ENCODE measurements at places on chromosomes 7 and 10. TPM values are rescaled to one million over a fixed set of nuclear protein-coding genes. Genes with fewer than 3 reads are reported as not detected.

DNA sequence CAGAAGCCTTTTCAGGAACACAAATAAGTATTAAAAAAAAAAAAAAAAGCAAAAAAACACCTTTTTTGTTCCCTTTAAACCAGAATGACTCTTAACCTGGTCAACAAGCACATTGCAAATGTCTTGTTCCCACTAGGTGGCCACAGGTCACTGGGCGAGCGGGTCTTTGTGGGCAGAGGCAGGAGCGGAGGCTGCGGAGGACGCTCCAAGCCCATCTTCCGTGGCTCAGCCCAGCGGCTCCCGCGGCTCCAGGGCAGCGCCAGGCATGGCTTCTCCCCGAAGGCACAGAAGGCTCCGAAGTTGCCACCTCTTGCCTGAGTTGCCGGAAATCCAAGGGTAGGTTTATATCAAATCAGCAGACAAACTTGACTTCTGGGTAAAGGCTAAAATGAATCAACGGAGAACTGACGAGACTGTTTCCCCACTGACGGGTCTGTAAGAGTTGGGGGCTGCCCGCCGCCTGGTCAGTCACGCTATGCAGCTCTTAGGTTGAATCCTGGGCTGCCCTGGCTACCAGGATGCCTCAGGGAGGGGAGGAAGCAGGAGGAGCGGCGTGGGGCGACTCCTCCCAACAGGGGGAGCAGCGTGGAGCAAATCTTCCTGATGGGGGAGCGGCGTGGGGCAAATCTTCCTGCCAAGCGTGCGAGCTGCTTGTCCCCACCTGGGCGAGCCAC is 144.5 kb downstream of the PTPRN2 start:
- H3K27ac ChIP-seq = no peak overlapping the region
- H3K4me3 ChIP-seq = no peak overlapping the region
- H3K36me3 ChIP-seq = peaks cover 10% of the 10 kb centered on the region
- peaks cover 9% of the 10 kb centered on the region for H3K27me3 ChIP-seq

DNA sequence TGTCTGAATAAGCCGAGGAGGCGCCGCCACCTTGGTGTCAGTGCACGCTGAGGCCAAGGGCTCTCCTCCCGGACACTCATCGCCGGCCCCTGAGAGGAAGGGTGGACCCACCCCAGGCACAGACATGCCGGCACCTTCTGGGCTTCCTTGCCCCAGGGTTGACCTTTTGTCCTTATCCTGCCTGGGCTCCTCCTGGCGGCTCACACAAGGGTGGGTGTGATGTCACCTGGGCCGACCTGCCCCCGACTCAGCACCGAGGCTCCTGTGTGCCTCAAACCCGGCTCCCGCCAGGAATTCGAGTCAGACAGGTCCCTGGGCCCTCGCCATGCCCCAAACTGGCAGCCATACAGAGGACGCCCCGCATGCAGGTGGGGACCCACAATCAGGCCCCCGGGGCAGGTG is 17.7 kb upstream of the CFAP46 start:
- H3K4me3 ChIP-seq = no peak overlapping the region
- no peak overlapping the region for H3K27ac ChIP-seq
- no peaks in the 10 kb centered on the region for H3K36me3 ChIP-seq
- H3K4me1 ChIP-seq = peaks cover 13% of the 10 kb centered on the region
- H3K27me3 ChIP-seq = peaks cover 15% of the 10 kb centered on the region

The FBH1 gene
- total RNA-seq = 74.6 TPM

DNA sequence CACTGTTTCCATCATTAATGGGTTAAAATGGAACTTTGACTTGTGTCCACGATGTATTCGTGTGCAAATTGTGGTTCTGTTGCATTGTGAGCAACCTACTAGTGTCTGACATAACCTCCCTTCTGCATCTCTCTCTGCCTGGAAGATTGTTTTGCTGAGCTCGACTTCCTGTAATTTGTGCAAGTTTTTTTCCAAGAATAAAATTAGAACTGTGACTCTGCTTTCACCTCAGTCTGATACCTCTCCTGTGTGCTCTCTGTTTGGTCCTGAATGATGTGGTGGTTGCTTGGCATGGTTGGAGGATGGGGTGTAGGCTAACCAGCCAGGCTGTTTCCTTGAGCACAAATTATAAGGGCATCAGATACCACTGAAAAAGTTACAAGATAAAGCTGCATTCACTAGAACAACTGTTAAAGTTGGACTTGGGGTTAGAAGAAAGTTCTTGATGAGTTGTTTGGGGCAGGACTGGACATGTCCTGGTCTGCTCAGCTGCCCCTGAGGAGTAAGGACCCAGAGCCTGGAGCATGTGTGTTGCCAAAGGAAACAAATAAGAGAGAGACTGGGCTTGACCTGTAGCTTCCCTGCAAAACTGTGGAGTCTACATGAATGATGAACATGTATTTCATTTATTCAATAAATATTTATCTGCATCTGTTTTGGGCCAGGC is 1.9 kb upstream of the VOPP1 start:
- peak overlapping the region; percentile 64 for H3K4me3 ChIP-seq
- DNase-seq = no peak
- H3K27me3 ChIP-seq = peaks cover 40% of the 10 kb centered on the region

The SLC26A4 gene
- 0.12 TPM for total RNA-seq

The MEOX2 gene
- 1.4 TPM for total RNA-seq

DNA sequence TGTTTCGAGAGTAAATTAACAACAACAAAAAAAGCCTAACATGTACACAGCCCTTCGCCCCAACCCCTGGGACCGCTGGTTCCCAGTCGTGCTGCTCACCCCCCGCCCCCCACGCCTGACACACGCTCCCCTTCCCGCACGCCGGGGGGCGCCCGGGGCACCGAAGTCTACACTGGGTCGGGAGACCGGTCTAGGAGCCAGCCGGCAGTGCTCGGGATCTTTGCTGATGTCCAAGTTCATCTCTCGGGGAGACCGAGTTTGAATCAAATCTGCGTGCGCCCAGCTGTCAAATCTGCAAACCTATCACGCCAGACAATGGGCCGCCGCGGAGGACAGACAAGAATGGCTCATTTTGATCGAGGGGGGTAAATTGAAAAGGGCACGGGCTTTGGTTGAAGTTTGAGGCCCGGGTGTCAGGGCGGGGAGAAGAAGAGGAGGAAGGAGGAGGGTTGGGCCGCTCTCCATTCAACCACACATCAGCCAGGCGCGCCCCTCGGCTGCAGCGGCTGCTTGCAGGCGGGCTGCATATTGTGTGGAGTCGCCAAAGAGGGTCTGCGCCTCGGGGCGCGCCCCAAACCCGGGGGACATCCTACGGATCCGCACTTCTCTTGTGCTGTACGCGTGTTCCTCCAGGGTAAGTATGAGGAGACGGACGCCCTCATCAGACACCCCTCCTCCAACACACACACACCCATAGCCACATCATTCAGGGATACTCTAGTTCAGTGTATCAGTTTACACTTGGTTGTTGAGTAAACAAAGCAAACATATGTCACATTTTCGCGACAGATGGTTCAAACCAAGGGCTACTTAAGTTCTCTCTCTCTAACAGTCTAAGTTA is 1.3 kb upstream of the GFRA1 start:
- peak overlapping the region; percentile 97 for H3K27ac ChIP-seq
- H3K27me3 ChIP-seq = peaks cover 43% of the 10 kb centered on the region
- peak overlapping the region; percentile 95 for H3K4me3 ChIP-seq
- H3K4me1 ChIP-seq = peaks cover 51% of the 10 kb centered on the region
- DNase-seq = peak; percentile 40

The FAM241B gene
- 11.6 TPM for total RNA-seq

DNA sequence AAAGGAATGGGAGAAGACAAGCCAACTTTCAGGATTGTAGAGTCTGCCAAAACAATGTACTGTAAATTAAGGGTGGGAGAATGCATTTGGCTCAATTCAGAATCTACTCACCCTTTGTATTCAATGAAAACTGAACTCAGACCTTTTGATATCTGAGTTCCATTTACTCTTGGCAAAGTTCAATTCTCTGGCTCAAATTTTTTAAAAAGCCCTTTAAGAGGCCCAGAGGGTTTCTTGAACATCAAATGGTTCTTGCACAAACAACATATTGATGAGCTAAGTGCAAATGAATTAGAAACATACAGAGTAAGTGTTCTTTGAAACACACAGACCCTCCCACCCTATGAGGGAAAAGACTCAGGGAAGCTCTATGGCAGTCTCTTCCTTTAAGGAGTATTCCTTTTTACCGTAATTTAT is 5.2 kb upstream of the XPNPEP1 start:
- no peak overlapping the region for H3K27ac ChIP-seq
- H3K36me3 ChIP-seq = no peaks in the 10 kb centered on the region
- no peaks in the 10 kb centered on the region for H3K27me3 ChIP-seq
- H3K4me1 ChIP-seq = peaks cover 37% of the 10 kb centered on the region
- H3K4me3 ChIP-seq = no peak overlapping the region

The SPDYE2B gene
- total RNA-seq = not detected

The SNX10 gene
- total RNA-seq = 5.4 TPM

The PAX4 gene
- not detected for total RNA-seq

DNA sequence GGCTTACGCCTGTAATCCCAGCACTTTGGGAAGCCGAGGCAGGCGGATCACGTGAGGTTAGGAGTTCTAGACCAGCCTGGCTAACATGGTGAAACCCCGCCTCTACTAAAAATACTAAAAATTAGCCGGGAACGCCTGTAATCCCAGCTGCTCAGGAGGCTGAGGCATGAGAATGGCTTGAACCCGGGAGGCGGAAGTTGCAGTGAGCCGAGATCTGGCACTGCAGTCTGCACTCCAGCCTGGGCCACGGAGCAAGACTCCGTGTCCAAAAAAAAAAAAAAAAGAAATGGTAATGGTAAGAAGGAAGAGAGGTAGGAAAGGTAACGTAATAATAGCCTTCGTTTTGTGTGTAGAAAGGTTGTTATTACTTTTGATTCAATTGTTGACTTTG is 1.2 kb downstream of the HSPA14 start:
- H3K4me3 ChIP-seq = peak overlapping the region; percentile 92
- H3K27me3 ChIP-seq = no peaks in the 10 kb centered on the region
- peaks cover 30% of the 10 kb centered on the region for H3K4me1 ChIP-seq
- no peak for DNase-seq
- H3K27ac ChIP-seq = peak overlapping the region; percentile 98

The CYP2E1 gene
- total RNA-seq = 0.49 TPM

DNA sequence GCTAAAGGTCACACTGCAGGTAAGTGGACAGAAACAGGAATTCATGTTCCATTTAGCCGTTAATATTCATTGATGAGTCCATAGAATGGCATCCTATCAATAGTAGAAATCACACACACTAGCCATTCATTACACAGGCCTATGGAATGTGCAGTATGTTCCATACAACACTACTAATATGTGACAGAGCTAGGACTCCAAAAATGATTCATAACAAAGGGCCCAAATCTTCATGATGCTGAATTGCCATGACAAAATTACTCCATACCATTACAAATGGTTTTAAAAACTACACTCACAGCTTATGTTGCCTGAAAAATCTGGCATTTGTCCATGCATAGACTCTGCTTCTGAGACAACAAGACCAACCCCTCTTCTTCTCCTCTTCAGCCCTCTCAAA is 549.1 kb downstream of the XPNPEP1 start:
- H3K27me3 ChIP-seq = no peaks in the 10 kb centered on the region
- no peak for DNase-seq
- no peak overlapping the region for H3K27ac ChIP-seq
- no peaks in the 10 kb centered on the region for H3K4me1 ChIP-seq
- no peak overlapping the region for H3K4me3 ChIP-seq

DNA sequence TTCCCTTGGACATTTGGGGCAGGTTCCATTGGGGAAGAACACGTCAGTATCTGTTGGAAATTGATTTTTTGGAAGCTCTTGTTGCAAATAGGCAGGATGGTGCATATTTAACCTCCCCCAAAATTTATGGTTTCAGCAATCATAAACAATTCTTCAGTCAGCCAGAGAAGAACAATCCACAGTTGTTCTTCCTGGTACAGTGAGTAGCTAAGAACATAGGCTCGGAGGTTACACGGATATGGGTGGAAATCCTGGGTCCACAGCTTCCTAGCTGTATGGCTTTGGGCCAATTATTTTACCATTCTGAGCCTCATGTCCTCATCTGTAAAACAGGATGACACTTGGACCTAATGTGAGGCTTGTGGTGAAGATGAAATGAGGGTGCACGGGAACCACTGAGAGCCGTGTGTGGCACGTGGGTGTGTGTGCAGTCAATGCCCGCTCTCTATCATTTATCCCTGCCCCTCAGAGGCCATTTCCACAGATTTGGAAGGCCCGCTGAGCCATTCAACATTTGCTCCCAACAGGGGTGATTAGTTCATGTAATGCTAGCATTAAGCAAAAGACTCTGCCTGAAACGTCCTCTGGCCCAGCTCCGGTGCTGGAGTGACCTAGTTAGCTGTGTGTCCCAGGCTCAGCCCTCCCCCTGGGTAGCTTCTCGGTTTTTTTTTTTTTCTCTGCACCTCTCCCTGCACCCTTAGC is 9.7 kb downstream of the CAMK1D start:
- H3K4me3 ChIP-seq = no peak overlapping the region
- DNase-seq = no peak

DNA sequence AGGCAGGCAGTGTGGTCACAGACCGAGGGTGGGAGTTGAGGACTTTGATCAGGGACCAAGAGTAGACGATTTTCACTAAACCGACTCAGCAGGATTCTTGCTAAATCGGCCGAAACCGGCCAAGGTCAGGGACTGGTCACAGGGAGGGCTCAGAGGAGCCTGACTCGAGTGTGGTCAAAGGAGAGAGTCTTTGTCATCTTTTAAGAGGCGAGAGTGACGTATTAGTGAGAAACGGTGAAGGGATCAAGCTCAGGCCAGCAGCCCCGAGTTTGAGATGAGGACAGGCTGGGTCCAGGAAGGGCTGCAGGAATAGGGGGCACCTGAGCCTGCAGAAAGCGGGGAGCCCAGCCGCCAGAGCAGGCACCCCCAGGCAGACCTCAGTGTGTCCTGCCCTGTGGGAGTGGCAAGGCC is 41.6 kb upstream of the FAM20C start:
- H3K27me3 ChIP-seq = peaks cover 4% of the 10 kb centered on the region
- peak overlapping the region; percentile 75 for H3K4me3 ChIP-seq
- no peak for DNase-seq
- H3K27ac ChIP-seq = peak overlapping the region; percentile 82
- peaks cover 19% of the 10 kb centered on the region for H3K4me1 ChIP-seq

The RBP3 gene
- total RNA-seq = not detected

GRCh38 chr7:81211204-81211933 is 292.5 kb upstream of the SEMA3C start:
- no peaks in the 10 kb centered on the region for H3K27me3 ChIP-seq
- H3K27ac ChIP-seq = no peak overlapping the region
- no peaks in the 10 kb centered on the region for H3K4me1 ChIP-seq
- no peak for DNase-seq
- H3K4me3 ChIP-seq = no peak overlapping the region

The FASTK gene
- total RNA-seq = 82.4 TPM

- H3K27me3 ChIP-seq = no peaks in the 10 kb centered on the region
- no peak overlapping the region for H3K27ac ChIP-seq
- DNase-seq = no peak
- H3K4me3 ChIP-seq = no peak overlapping the region
- peaks cover 19% of the 10 kb centered on the region for H3K4me1 ChIP-seq
- no peaks in the 10 kb centered on the region for H3K36me3 ChIP-seq
Observed at GRCh38 chr7:45105588-45106188, 5.8 kb downstream of the TBRG4 start.

- H3K27ac ChIP-seq = no peak overlapping the region
- DNase-seq = peak; percentile 73
- H3K4me1 ChIP-seq = no peaks in the 10 kb centered on the region
- H3K27me3 ChIP-seq = no peaks in the 10 kb centered on the region
Observed at GRCh38 chr7:50418086-50418515, 32.0 kb downstream of the FIGNL1 start.

- peaks cover 44% of the 10 kb centered on the region for H3K4me1 ChIP-seq
- peak overlapping the region; percentile 91 for H3K27ac ChIP-seq
- H3K36me3 ChIP-seq = no peaks in the 10 kb centered on the region
Observed at GRCh38 chr7:157851501-157852067, 514.8 kb downstream of the DNAJB6 start.
